ENCODE measurements at places on chromosomes 1 and 21.

- no peak for DNase-seq
Observed at GRCh38 chr1:8370905-8371315, 53.0 kb downstream of the SLC45A1 start.

DNA sequence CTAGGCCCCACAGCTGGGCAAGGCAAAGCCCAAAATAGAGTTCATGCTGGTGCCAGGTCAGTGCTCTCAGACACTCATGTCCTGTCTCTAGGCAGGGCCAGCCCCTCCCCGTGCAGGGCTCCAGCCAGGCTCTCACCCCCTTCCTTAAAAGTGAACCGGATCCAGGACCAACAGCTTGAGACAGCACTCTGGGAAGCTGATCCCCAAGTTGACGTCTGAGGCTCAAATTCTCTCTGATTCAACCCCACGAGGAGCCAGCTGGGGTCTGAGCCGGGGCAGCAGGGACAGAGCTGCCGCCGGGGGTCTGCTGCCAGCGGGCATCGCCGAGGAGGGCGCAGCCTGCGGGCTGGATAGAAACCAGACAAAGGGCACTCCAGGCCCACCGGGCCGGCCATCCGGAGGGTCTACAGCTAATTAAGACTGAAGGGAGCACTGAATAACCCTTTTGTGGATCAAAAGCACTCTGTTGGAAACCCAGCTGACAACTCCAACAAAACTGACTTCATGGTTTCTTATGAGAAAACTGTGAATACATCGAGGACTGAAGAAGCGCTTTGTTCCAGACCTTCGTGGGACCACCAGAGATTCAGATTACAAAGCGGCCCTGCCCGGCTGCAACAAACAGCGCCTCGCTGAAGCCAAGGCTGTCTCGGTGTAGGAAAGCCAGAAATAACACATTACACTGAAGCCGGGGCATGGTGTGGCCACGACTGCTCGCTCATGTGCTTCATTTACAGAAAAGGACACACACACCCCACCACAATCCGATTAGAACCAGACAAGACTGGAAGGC, 95.8 kb downstream of the PSMG1 start:
- no peak for DNase-seq

DNA sequence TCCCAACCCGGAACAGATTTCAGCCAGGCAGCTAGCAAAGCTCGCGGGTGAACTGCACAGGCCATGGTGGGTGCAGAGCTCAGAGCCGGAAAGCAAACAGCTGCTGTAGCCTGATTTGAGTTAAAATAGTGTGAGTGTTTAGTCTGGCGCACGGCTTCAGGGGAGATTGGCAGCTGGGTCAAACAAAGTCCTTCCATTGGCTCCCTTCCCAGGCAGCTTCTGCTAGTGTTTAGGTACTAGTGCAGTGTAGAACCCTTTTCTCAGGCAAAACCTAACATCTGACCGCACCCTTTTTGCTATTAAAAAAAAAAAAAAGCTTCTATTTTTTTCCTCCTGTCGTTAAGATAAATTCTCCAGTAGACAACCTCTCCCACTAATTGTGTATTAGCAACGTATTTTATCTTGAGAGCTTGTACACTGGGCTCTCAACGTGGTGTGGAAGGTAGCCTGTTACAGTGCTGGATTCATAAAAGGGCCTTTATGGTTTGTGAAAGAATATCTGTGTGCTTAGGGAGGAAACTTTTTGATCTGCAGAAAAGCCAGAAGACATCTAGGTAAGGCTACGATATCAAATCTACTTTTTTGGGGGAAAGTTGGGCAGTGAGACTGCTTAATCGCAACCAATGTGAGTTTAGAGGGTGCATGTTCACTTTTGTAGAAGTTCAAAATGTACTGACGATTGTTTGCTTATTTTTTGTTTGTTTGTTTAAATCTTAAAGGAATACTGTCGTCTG, 689.6 kb downstream of the USP25 start:
- no peak for DNase-seq

DNA sequence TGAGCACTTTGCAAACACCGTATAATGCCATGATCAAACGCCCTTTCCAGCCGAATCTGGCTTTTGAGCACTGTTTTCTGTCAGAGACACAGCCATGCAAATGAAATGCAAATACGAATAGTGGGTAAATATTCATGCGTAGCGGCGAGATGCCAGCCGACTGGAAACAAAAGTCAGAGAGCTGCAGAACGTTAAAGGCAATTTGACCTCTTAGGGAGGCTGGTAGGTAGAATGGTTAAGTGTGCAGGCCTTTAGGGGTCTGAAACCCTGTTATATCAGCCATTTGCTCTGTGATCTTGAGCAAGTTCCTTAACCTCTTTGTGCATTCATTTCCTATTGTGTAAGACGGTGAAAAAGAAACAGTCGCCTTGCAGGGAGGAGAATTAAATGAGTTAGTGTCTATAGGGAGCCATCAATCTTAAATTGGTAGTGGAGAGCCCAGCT, 6.5 kb upstream of the SDHB start:
- no peak for DNase-seq

- DNase-seq: no peak
Observed at GRCh38 chr1:40699787-40700186, 8.3 kb downstream of the NFYC start.

DNA sequence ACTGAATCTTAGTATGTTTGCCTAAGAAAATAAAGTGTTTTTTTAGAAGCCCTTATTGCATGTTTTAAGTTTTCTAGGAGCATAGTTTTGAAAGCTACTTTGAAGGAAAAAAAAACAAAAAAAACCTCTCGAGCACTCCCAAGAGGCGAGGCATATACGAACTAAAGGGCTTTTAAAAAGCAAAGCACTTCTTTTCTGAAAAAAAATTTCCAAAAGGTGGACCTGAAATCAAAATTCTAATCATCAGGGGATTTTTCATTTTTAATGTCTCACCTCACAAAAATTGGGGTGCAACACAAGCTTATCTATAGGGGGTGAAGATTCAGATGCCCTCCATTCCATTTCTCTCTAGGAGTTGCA, 594 bp downstream of the GLMN start:
- no peak for DNase-seq

DNA sequence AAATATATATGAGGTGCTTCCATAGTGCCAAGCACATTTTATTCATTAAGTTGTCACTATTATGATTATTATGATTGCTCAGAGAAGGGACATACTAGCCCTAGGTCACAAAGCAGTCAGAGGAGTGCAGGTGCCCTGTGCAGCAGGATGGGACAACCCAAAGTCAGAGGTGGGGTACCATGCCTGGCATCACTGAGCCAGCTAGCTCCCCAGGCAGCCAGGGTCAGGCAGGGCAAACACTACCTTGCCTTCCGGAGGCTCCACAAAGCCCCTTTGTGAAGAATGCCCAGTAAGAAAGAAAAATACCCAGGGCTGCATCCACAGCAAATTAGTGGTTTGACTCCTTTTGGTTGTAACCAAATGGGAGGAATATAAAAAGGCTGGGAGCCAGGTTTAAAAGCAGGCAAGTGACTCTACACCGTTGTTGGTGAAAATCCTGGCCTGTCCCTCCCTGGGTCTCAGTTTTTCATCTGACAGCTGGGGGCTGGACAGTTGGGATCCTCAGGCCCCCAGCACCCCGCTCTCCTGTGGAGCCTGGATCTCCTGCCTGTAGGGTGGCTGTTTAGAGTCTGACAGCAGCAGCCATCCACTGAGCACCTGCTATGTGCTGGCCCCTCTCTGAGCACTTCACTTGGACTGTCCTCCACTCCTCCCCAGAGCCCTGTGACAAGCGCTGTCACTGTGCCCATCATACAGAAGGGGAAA, 98.8 kb downstream of the GLIS1 start:
- DNase-seq: no peak

GRCh38 chr1:184465489-184466146, 78.8 kb downstream of the C1orf21 start:
- no peak for DNase-seq

DNA sequence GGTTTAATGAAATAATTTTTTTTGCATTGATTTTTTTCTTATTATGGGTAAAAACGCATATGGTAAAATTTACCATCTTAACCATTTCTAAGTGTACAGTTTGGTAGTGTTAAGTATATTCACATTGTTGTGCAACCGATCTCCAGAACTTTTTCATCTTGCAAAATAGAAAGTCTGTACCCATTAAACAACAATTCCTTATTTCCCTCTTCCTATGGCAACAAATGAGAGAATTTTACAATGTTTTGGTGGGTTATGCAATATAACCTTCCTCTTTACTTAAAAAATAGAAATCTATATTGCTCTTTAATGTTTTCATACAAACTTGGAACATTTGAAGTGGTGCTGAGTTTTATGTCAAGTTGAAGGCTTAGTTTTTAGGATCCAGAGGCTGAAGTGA, 26.6 kb downstream of the MAP3K7CL start:
- no peak for DNase-seq

- DNase-seq: no peak
Observed at GRCh38 chr1:6378096-6378746, 15.3 kb downstream of the ACOT7 start.

DNA sequence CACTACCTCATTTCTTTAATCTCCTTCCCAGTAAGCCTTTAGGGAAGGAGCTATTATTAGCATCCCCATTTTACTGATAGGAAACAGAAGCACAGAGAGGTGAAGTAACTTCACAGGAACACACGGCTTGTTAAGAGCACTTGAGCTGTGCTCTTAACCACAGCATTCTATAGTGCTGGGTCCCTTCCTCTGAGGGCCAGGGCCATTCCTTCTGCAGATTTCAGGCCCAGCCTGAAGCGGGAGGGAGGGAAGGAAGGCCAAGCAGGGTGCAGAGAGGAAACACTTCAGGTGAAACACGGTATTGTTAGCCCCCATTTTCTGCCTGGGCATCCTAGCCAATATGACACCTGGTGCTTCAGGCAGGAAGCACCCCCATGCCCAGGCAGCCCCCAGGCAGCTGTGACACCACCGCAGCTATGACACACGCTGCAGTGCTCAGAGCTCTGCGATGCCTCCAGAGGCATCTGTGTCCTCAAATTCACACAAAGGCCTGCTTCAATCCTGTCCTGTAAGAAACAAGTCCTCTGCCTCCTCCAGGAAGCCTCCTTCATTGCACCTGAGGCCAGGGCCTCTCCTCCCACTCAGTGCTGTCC, 4.5 kb upstream of the EXTL1 start:
- no peak for DNase-seq

DNA sequence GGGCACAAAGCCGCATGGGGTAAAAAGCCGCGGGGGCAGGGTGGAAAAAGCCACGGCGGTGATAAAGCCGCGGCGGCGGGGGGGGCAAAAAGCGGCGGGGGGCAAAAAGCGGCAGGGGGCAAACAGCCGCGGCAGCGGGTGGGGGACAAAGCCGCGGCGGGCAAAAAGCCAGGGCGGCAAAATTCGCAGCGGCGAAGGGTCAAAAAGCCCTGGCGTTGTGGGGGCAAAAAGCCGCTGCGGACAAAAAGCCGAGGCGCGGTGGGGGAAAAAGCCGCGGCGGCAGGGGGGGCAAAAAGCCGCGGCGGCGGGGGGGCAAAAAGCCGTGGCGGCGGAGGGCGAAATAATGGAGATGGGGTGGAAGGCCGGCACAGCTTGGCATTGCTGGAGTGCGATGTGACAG, 3902.9 kb downstream of the SRGAP2C start:
- DNase-seq: no peak

GRCh38 chr1:18929686-18930085, 26.8 kb downstream of the IFFO2 start:
- no peak for DNase-seq

- DNase-seq: no peak
Observed at GRCh38 chr1:164480285-164480907, 78.6 kb upstream of the PBX1 start.

DNA sequence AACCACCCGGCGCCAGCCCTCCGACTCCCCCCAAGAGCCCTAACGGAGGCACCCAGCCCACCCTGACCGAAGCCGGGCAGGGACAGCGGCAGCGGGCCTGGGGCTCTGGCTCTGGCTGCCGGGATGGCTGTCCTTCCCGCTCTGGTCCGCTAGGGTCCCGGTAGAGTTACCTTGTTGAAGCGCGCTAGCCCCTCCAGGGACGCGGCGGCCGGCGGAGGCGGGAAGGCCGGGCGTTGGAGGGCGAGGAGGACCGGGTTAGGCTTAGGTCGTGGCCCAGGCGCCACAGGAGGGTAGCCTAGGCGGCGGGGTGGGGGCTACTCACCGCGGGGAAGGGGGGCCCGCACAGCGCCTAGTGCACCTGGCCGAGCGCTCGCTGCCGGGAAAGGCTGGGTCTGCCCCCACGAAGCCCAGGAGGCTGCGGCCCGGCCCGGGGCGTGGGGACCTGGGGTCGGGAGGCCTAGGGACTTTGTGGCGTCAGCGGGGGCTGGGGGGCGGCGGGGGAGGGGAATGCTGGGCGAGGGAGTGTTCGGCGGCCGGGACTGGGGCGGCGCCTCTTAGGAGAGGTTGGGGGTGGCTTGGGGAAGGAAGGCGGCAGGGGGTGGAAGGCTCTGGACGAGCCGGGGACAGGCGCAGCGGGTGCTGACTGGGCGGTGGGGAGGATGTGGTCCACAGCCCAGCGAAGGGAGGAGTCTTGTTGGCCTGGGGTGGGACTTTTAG, at the start of gene TRIM17:
Gene TRIM17 (minus strand): TSS at position 645 of the 717 bp plus-strand sequence. CDS start 1,789 bp downstream, outside the sequence.
- DNase-seq: peak; percentile 6

- DNase-seq: no peak
Observed at GRCh38 chr1:229192853-229193252, 78.1 kb upstream of the RAB4A start.

- no peak for DNase-seq
Observed at GRCh38 chr1:28507646-28508434, 2.0 kb downstream of the RCC1 start.

DNA sequence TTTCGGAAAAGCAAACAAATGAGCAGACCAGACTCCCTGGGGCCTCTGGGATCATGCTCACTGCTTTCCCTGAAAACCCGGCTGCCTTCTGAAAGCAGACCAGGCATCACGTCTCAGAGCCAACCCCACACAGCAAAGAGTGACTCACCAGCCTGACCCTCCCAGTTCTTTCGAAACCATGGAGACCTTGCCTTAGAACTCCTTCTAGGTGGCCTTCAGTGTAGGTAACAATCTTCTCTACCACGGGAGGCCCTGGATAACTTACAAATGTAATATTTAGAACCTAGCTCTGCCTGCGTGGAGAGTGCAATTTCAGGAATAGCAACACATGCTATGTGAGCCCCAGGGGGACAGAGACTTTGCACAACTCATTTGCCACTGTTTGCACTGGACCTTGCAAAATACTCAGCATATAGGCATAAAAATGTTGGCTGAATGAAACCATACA, 105.2 kb downstream of the SUSD4 start:
- DNase-seq: no peak

GRCh38 chr1:50930193-50930592, 29.9 kb downstream of the FAF1 start:
- DNase-seq: no peak

GRCh38 chr1:31748365-31748764, 15.8 kb downstream of the ADGRB2 start:
- DNase-seq: no peak

- no peak for DNase-seq
Observed at GRCh38 chr1:11499601-11500331, 20.8 kb downstream of the DISP3 start.

- DNase-seq: no peak
Observed at GRCh38 chr1:104636581-104636980, 886.9 kb downstream of the AMY1C start.
